ENCODE measurements at places on chromosomes 13 and 19.

DNA sequence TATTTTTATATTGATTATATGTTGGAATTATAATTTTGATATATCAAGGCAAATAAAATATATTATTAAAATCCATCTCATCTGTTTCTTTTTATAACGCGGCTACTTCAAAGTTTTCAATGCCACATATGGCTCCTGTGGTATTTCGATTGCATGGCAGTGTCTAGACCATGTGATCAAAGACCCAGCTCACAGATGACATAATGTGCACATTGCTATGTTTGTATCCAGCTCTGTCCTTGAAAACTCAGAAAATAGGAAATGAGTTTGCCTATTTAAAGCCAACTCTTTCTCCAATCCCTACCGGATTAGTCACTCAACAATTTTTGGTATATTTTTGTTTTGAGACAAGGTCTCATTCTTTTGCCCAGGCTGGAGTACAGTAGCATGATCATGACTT lies 26.2 kb downstream of the TMTC4 start:
- no peak for DNase-seq

GRCh38 chr13:36242761-36243160 lies 28.4 kb upstream of the SOHLH2 start:
- DNase-seq = no peak

DNA sequence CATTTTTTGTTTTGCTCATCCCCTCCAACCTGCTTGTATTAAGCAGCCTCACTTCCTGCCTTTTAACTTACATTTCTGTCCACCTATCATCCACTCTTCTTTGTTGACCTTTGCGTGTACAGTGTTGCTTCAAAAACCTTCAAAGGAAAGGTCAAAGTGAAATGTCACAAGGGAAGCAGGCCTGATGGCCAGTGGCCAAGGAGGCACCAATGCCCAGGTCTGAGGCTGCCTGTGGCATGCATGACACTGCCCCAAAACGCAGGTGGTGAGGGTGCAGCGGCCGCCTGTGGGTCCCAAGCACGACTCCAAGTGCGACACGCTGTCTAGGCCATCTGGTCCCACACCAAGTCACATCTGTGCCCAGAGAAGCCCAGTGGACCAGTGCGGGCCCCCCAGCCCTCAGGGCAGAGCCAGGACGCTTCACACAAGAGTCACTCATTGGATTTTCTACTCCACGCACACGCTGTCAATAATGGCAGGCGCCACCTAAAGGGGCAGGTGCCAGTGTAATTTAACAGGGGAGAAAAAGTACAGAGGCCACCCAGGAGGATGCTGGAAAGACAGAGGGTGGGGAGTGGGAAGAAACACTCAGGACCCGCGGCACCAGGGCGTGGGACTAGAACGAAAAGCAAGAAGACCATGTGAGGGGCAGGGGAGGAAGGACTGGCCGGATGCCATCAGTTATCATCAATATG lies 23.5 kb downstream of the SLC7A1 start:
- DNase-seq = no peak

DNA sequence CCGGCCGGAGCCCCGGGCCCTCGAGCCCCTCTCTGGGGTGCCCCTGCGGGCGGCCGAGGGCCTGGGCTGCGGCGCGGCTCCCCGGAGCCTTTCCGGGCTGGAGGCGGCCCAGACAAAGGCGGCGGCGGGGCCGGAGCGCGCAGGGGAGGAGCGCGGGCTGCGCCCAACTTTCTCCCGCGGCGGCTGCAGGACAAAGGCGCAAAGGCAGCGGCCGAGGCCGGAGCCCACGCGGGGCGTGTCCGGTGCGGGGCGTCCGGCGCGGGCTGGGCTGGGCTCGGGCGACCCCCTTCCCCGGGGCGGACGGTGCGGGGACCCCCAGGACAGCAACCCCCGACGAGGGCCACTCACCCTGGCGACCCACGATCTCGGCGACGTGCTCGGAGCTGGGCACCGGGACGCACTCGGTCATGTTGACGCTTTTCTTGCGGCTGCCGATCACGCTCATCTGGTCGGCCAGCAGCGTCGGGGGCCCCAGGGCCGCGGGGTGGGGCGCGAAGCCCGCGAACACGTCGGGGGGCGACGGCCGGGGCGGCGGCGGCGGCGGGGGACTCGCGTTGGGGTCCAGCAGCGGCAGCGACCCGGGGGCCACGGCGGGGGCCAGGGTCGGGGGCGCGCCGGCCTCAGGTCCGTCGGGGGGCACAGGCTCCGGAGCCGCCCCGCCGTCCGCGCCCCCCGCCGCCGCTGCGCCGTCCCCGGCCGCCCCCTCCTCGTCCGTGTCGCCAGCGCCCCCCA lies 843 bp downstream of the MEX3D start:
- DNase-seq = no peak

GRCh38 chr19:2790194-2790556 lies 4.9 kb downstream of the THOP1 start:
- DNase-seq = no peak

- DNase-seq = no peak
Measured at GRCh38 chr13:31929031-31929770, 102.4 kb upstream of the FRY start.

- DNase-seq = no peak
Measured at GRCh38 chr13:45872566-45872965, 21.0 kb upstream of the SIAH3 start.

Data from hypothalamus (tissue), 51 donors.